ENCODE measurements at places on chromosomes 3 and 15.

DNA sequence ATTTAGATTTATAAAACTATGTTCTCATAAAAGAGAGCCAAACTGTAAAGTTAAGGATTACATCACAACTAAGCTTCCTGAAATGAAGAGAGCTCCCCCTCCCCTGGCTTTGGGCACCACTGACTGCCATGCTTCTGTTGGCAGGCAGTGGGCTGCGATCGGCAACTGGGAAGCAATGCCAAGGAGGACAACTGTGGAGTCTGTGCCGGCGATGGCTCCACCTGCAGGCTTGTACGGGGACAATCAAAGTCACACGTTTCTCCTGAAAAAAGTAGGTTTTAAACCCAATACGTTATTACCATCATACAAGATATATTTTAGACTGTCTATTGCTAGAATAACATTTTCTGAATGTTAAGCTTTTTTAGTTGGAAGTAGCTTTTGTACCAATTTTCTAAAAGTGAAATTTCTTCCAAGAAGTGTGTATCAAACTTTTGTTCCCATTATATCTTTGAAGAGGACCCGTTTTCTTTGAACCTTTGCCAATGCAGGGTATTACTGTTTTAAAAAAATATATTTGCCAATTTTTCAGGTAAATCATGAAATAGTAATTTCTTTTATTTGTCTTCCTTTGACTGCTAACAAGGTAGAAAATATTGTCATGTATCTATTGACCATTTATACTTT lies 184.1 kb downstream of the ADAMTSL3 start:
- DNase-seq, result peak; percentile 12

DNA sequence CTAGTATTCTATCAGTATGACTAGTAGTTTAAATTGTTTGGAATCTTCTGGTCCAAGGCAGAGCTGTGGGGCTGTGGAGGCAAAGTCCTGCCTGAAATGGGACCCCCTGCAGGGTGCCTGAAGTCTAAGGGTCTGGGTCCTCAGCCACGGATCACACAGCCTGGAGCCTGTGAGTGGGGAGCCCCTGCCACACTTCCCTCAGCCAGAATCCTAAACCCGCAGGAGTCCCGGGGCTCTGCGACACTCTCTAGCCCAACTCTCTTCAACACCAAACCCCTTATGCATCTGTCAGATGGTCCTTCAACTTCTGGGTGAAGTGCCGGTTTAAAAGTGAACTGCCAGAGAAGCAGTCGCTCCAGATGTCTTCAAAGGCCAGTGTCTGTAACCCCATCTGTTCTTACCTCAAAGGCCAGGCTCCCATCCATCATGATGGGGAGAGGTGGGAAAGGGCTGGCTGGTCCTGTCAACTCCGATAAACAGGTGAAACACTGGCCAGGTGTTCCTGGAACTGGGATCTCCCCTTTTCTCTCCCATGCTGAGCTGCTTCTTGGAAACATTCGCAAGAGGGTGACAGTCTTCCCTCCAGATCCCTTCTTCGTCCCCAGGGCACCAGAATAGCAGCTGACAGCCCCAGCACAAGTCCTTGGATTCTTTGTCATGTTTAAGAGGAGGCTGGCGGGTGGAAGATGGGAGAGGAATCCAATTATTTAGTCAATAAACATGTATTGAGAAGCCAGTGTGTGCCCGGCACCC lies 45.6 kb downstream of the CPN2 start:
- no peak for DNase-seq

GRCh38 chr3:128247666-128248409 lies 94.6 kb downstream of the EEFSEC start:
- DNase-seq, result no peak

DNA sequence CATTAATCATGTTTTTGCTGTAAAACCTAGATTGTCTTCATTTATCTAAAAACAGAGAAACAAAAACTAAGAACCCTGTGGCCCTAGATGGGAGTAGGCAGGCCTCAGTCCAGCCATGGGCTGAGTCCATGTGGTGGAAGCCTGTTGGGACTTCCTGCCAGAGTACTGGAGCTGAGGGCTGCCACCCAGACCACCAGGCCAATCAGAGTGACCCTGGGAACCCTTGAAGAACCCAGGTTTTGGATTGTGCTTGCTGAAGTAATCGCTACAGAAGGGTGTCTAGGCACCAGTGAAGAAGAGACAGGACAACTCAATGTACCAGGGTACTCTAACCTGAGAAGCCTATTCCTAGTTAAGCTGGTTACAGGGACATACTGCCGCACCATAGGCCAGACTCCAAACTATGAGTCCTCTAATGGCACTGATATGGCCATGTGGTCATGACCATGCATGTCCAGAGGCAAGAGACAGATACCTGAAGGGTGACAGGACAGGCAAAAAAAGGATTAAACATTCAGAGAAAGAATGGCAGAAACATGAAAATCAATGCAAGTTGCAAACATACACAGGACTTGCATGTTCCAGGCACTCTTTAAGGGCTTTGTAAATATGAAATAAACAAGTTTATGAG lies 12.9 kb downstream of the CSRNP1 start:
- DNase-seq, result no peak

GRCh38 chr15:78390242-78390641 lies 47.8 kb upstream of the IREB2 start:
- no peak for DNase-seq

Measured in MV-4-11 (cell line).